ENCODE measurements at places on chromosomes 6 and 20. TPM values are rescaled to one million over a fixed set of nuclear protein-coding genes. Genes with fewer than 3 reads are reported as not detected.

Gene RAET1E
- total RNA-seq, result not detected

Gene RAD21L1
- not detected for total RNA-seq

Gene CPXM1
- 0.39 TPM for total RNA-seq

Gene TCEA2
- total RNA-seq, result 42.0 TPM

Gene CGA
- not detected for total RNA-seq

Gene MAPK13
- total RNA-seq, result 38.7 TPM

- DNase-seq, result no peak
Measured at GRCh38 chr6:73521351-73521985, 636 bp upstream of the EEF1A1 start.

DNA sequence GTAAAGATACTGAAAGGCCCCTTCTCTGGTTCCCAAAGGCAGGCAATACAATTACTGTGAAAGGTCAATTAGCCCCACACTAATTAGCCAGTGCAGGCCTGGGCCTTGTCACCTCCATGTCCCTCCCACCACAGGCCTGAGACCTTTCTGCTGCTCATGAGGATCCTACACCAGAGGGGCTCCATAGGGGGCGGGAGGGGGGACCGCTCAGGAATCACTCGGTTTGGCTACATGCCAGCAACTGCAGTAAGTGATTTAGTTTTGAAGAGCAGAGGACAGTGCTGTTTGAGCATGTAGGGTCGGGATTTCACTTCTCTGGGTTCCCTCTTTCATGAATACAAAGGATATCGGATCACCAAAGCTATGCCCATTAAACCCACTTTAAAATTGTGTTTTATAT, 455.6 kb downstream of the PRKN start:
- DNase-seq, result no peak

GRCh38 chr6:106671651-106672050, 42.3 kb downstream of the QRSL1 start:
- DNase-seq, result no peak

DNA sequence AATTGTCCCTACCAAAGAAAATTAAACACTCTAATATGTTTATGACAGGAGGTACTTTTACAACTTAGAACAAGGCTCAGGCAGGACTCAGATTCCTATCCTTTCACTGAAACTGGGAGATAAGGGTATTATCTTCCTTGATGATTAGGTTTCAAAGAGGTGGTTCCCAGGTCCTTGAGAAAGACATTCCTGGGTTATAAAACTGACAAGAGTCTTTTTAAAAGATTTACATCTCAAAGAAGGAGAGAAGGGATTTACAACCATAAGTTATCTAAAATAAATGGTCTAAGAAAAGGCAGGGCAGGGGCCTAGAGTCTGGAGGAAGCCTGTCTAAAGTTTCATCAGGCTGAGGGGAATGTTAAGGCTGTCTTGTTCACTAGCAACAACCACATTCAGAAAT, 1492.5 kb downstream of the HACE1 start:
- no peak for DNase-seq

DNA sequence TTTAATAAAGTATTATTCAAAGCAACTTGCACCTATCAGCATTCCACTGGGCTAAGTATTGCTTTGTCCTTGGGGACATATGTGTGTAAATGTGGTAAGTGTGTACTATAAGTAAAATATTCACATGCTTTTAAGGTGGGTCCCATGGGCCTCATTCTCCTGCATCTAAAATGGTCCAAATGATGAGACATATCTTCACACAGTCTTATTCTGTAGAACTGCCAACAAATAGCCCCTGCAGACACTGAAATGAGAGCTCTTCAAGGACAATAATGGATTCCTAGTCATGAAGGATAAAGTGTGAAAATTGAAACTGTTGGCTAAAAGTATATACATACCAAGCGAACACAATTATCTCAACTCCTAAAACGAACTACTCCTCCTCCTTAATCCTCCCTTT, 81.8 kb downstream of the SMLR1 start:
- no peak for DNase-seq

- no peak for DNase-seq
Measured at GRCh38 chr20:53723621-53724020, 130.0 kb upstream of the ZNF217 start.

DNA sequence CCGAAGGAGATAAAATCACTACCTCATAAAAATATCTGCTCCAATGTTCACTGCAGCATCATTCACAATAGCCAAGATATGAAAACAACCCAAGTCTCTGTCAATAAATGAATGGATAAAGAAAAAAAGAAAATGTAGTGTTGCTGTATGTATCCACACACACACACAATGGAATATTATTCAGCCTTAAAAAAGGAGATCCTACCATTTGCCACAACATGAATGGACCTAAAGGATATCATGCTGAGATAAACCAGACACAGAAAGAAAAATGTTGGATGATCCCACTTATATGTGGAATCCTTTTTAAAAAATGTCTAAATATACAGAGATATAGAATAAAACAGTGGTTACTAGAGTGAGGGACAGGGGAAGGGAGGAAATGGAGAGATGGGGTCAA, 192.2 kb upstream of the TAB2 start:
- no peak for DNase-seq

- no peak for DNase-seq
Measured at GRCh38 chr6:81748994-81749393, 3.5 kb downstream of the TENT5A start.

- peak; percentile 38 for DNase-seq
Measured at GRCh38 chr20:13546497-13547131, 92.1 kb downstream of the TASP1 start.

GRCh38 chr6:154428897-154429296, 72.3 kb upstream of the IPCEF1 start:
- no peak for DNase-seq

DNA sequence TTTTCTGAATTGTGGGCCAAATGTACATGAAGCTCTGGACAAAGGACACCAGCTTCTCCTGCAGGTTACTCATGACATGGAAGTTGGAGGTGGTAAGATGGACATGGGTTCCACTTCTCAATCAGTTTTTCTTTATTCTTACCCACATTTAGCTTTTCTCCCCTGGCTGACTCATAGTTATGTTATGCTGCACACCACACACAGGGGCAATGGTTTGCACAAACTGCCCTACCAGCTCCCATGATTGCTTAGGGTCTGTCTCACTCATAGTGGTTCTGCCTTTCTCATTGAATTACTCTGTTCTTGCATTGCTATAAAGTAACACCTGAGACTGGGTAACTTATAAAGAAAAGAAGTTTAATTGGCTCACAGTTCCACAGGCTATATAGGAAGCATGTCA, 4.5 kb upstream of the CD109 start:
- no peak for DNase-seq

DNA sequence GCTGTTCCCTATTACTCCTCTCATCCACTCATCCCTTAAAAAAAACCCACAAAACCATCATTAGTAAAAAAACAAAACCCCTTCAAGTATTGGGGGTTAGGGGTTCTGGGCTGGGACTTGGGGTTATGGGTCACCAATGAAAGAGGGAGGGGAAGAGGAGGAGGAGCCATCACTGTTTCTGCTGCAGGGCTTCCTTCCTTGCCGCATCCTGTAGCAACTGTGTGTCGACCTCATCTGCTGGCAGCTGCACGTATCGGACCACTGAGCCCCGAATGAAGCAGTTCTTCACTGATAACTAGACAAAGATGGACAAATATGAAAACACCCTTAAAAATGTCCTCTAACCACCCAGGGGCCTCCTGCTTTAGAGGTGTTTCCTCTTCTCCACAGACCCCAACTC, 2.0 kb upstream of the VARS1 start:
- no peak for DNase-seq

- no peak for DNase-seq
Measured at GRCh38 chr20:32626859-32627636, 41.9 kb upstream of the NOL4L start.

DNA sequence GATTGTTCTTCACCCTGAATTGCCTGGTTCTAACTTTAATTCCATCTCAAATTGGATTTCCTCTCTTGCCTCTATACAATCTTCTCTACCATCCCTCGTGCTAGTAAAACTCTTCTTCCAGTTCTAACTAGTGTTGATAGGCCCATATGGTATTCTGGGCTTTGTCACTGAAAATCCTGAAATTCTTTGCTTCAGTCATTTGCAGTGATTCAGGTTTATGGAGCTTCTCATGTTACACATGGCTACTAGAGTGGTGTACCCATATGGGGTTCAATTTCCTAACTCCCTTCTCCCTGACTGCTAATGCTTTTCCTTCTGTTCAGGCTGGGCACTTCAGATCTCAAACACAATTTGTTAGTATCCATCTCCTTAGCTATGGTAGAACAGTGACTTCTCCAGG, 956.6 kb downstream of the KIF16B start:
- no peak for DNase-seq

- DNase-seq, result no peak
Measured at GRCh38 chr6:125102891-125103290, 50.7 kb upstream of the TPD52L1 start.

GRCh38 chr20:13131688-13132087, 89.4 kb upstream of the ISM1 start:
- DNase-seq, result no peak

GRCh38 chr6:149429427-149430360, 29.6 kb downstream of the SUMO4 start:
- DNase-seq, result no peak

DNA sequence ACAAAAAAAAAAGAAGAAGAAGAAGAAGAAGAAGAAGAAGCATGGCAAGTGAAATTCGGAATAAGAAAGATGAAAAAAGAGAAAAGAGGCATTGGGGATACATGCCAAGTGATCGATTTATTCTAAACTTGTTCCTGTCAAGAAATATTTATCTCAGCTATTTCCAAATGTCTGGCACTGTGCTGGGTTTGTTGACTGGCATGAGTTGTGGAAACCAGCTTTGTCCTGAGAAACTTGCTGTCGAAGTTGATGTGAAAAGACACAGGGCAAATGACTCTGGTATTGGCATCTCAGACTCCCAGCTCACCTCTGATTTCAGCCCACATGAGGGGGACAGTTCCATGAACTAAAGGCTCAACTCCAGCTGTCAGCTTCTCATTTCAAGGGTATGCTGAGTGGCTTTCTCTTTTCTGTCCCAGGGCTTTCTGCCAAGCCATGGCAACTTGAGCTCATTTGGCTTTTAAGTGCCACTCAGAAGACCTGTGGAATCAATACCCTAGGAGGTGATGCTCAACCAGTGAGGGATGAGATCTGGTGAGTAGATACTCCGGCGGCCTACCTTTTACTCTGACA, 253.3 kb upstream of the JAG1 start:
- DNase-seq, result no peak

- DNase-seq, result no peak
Measured at GRCh38 chr20:15248618-15249395, 911.4 kb upstream of the FLRT3 start.

GRCh38 chr6:106138151-106138550, 52.0 kb downstream of the PRDM1 start:
- DNase-seq, result no peak

GRCh38 chr6:29516108-29516507, 28.4 kb upstream of the MAS1L start:
- no peak for DNase-seq

DNA sequence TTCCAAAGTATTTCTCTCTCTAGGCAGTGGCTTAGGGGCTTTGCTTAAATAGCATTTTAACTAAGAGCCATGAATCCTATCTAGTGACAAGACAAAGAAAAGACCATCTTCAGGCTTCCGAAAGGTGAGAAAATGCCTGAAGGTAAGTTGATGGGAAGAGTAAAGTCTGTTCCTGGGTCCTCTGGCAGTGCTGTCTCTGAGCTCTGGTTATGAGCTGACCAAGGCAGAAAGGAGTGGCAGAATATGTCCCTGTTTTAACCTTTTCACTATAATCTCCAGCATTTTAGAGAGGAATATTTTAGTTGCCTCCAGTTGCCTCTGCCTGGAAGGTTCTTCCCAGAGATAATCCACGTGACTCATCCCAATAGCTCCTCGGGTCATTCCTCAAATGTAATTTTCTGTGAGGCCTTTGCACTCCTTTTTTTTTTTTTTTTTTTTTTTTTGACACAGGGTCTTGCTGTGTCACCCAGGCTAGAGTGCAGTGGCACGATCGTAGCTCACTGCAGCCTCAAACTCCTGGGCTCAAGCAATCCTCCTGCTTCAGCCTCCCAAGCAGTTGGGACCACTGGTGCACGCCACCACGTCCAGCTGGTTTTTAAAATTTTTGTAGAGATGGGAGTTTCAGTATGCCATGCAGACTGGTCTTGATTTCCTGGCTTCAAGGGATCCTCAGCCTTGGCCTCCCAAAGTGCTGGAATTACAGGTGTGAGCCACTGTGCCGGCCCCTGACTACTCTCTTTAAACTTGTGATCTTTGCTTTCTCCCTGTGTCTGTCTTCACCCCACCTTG, 3.7 kb upstream of the ARMH2 start:
- no peak for DNase-seq

DNA sequence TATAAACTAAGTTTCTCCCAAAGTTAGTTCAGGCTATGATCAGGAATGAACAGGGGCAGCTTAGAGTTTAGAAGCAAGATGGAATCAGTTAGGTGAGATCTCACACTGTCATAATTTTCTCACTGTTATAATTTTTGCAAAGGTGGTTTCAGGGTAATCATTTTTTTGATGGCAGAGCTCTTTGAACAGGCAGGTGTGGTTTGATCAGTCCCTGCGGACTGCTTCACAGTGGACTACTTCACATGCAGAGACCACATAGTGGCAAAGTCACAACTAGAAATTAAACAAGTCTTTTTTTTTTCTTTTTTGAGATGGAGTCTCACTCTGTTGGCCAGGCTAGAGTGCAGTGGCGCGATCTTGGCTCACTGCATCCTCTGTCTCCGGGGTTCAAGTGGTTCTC, 6.8 kb downstream of the MAS1 start:
- no peak for DNase-seq

DNA sequence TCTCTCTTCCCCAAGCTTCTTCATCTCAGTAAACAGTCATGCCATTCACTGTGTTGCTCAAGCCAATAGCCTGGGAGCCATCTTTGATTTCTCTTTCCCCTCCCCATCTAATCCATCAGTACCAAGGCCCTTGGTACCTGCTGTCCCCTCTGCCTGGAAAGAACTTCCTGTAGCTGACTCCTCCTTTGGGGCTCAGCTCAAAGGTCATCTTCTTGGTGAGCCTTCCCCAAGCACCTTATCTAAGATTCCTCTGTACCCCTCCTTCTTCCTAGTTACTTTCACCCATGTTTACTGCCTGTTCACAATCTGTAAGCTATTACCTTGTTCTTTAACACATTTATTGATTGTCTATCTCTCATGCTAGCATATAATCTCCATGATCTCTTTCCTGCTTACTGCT, 3.5 kb downstream of the AARS2 start:
- DNase-seq, result no peak

DNA sequence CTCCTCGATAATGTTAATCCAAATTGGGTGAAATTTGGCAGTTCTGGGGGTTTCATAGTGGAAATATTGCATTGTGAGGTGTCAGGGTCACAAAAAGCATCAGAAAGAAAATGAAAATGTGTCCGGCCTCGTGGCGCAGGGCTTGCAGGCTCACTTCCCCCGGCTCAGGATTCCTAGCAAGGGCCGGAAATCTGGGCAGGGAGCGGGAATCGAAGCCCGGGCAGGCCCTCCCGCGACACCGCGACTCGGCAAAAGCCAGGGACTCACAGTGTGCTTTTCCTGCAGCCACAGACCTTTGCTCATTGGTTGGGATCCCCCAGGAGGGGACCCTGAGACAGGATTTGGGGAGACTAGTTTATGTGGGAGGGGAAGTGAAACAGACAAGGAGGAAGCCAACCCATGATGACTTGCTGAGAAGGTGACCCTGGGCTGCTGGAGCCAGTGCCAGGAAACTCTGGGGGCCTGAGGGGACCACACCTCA, 847 bp upstream of the CD93 start:
- no peak for DNase-seq

- DNase-seq, result no peak
Measured at GRCh38 chr6:159646116-159646515, 46.9 kb downstream of the SOD2 start.

- no peak for DNase-seq
Measured at GRCh38 chr6:73636048-73636447, 17.7 kb downstream of the SLC17A5 start.
